ENCODE measurements at places on chromosomes 6 and 20.

DNA sequence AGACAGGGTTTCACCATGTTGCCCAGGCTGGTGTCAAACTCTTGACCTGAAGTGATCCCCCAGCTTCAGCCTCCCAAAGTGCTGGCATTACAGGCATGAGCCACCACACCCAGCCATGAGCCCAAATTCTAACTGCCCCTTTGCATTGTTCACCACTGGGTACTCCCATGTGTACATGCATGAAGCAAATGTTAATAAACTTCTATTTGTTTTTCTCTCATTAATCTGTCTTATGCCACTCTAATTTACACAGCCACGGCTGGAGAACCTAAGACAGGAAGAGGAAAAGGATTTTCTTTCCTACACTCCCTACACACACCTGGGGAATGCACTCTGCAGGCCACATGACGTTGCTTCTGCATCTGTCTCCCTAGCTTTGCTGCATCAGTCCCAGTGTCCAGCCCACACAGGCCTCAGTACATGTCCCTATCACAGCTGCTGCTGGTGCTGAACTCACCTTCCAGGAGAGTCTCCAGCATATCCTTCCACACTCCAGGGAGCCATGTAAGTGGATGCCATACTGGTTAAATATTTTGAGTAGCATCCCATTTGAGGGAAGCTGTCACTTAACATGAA is 13.3 kb downstream of the OR2H2 start:
- DNase-seq: no peak

- no peak for DNase-seq
Observed at GRCh38 chr20:22412977-22413868, 171.1 kb downstream of the FOXA2 start.

DNA sequence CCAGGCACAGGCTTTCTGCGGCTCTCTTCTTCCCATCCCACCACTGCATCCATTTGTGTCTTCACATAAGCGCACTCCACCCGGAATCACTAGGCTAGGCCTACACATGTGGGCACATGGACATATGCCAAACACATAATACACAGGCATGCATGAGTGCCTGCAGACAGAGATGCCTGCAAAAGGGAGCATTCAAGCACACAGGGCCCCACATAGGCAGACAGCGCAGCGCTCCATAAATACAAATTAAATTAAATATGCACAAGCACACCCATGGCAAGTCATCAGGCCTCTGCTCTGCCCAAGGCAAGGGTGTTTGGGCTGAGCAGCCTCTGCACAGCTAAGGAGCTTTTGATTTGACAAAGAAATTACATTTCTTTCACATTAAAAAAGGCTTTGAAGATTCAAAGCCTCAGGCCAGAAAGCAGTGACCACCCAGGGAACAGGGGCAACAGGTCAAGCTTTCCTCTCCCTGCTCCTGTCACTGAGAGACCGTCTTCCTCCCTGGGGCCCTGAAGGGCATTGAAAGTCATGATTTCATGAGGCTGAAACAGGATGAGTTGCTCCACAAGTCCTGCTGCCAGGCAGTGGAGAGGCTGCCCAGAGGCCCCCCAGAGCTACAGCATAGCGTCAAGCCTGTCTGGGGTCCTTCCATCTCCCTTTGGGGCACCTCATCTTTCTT is 134.2 kb upstream of the LRFN2 start:
- DNase-seq: no peak

DNA sequence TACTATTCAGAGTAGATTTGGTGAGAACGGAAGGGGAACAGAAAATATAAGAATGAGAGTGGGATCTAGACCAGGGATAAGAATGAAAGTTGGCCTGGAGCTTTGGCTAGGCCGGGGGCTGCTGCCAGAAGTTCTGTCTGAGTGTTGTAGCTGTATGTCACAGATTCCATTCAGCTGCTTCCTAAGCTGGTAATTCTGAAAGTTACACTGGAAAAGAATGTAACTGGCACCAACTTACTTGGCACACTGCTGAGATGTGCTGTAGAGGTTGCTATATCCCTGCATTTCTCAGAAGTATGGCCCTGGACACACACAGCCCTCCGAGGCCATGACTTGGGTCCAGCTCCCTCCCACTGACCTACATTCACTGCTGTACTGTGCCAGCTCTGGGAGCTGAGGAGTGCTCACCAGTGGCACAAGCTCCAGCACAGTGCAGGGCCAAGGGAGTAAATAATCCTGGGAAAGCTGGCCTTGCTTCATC is 25.8 kb upstream of the TMEM217 start:
- no peak for DNase-seq

GRCh38 chr6:85261271-85261670 is 188.6 kb upstream of the NT5E start:
- DNase-seq: no peak

GRCh38 chr20:39248862-39249485 is 286.8 kb downstream of the DHX35 start:
- DNase-seq: no peak

GRCh38 chr6:47145212-47145611 is 103.1 kb upstream of the ADGRF1 start:
- DNase-seq: no peak

GRCh38 chr6:121382467-121383121 is 48.3 kb upstream of the TBC1D32 start:
- DNase-seq: no peak
